Stimulated activated naive B cell treated with anti-CD40 and anti-IgM and Interleukin-4, amounts not matched to agents 10 μg/mL and 1 μg/mL and 100 μg/mL, for 72 hours (primary cell): ENCODE measurements at places on chromosomes 2 and 18.

DNA sequence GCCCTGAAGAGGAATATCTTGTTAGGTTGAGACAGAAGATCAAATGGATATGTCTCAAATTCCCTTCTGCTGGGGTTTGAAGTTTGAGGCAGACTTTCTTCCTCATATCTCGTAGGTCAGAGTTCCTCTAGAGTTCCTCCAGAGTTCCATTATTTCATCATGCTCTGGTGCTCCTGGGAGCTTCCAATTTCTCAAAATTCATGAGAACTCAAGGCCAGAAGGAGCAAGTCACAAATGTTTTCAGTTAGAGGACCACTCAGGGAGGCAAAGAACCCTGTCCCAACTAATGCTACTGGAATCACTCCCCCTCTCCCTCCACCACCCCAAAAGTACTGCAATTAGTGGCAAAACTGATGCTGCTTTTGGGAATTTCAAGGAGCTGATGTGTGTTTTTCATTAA, 115.7 kb upstream of the RBMS1 start:
- no peak for DNase-seq

- DNase-seq, result no peak
Observed at GRCh38 chr18:49856496-49856895, 43.2 kb upstream of the ACAA2 start.

DNA sequence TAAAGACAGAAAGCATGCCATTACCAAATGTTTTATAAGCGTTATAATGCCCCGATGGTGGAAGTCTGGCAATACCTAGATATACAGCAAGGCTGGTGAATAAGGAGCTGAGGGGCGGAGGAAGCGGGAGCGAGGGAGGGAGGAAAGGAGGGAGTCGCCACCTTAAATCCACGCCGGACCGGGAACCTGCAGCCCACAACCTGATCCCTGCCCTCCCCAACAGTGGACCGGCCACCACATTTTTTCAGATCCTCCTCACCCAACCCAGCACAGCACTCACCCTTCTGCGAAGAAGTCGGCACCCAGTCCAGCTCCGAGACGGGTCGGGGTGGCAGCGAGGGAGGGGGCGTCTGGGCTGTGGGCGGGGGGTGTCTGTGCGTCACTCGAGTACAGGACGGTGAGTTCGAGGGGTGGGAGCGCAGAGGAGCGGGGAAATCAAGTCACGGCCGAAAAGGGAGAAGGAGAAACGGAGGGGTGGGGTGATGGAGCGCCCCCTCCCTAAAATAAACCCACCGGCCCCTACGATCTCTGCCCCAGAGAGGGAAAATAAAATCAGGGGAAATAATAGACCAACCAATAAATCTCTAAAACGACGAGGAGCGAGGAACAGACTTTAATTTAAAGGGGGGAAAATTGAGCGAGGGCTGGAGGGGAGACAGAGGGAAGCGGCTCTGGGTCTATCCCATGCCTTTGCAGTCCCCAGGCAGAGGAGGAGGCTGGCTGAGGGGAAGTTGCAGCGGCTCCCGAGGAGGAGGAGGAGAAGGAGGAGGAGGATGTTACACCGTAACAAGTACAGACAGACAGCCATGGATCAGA, 96.5 kb upstream of the SERTAD2 start:
- DNase-seq, result no peak

DNA sequence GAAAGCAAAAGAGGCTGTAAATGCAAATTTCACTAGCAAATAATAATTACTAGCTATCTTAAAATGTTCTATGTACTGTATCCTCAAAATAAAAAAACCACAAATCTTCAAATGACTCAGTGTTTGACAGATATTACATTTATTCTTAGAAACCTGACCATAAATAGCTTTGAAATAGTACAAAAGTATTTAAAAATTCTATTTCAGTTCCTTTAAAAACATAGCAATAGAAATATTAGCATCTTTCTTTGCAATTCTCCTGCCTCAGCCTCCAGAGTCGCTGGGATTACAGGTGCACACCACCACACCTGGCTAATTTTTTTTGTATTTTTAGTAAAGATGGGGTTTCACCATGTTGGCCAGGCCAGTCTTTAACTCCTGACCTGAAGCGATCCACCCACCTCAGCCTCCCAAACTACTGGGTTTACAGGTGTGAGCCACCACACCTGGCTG, 50.6 kb downstream of the MSH6 start:
- DNase-seq, result no peak

DNA sequence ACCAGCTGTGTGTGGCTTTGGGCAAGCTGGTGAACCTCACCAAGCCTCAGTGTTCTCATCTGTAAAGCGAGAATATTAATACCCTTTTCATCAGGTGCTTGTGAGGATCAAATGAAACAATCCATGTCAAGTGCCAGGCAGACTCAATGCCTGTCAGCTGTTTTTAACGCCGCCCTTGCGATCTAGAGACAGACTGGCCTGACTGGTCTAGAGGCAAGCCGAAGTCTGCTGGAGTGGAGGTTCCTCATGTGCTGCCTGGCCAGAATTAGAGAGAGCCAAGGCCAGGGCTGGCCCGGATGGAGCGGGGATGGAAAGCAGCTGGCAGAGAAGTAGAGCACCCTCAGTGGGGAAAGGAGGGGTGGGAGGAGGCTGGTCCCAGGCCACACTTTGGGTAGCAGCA, 74.5 kb upstream of the B3GNT7 start:
- no peak for DNase-seq

GRCh38 chr2:64929333-64929732, 59.9 kb upstream of the SLC1A4 start:
- DNase-seq, result no peak

- no peak for DNase-seq
Observed at GRCh38 chr2:174863183-174863582, 98.9 kb upstream of the CHRNA1 start.

GRCh38 chr18:48355276-48356115, 53.7 kb downstream of the ZBTB7C start:
- no peak for DNase-seq

DNA sequence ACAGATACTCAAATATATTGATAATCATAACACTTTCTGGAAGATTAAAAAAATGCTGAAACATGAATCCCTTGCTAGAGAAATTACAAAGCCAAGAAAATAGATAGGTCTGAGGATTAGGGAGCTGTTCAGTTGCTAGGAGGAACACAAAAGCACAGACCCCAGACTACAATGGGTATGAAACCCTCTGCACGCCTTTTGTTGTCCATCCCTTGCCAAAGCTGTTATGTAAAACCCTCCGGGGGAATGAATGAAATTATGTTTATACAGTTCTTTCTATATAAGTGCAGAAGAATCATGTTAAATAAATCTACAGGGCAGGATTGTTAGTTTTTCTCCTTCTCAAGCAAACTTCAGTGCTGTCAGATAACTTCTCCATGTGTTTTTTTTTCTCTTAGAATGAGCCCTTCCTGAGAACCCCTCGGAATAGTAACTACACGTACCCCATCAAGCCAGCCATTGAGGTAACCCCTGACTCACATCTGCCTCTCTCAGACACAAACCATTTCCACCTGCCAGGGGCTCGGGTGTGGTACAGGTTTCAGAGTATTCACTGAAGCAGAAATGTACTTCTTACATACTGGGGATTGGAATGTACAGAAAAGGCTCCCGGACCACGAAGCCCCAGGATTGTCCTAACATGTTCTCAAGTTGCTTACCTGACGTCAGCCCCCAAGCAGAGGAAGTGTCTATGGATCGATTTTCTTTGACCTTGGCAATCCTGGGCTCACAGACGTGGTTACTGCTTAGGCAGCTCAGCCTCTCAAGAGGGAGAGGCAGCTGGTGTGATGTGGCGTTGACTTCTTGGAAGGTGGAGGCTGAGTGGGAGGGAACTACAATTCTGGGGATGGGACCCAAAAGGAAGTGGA, 118.0 kb downstream of the PLB1 start:
- no peak for DNase-seq

DNA sequence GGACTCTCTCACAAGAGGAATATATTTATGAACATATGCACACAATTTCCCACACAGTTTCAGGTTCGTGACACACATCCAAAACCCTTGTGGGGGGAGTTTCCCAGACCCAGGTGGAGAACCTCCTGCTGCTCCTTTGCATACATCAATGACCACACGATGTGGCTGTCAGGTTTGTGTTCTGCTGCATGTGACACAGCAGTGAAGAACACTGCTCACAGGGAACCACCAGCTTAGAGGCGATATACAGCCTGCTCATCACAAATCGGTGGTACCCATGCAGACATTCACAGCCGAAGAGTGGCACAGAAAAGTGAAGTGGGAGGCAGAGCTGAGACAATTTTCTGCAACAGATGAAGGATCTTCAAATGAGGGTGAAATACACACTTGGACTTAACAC, 175.6 kb upstream of the ZFP36L2 start:
- DNase-seq, result peak; percentile 36

DNA sequence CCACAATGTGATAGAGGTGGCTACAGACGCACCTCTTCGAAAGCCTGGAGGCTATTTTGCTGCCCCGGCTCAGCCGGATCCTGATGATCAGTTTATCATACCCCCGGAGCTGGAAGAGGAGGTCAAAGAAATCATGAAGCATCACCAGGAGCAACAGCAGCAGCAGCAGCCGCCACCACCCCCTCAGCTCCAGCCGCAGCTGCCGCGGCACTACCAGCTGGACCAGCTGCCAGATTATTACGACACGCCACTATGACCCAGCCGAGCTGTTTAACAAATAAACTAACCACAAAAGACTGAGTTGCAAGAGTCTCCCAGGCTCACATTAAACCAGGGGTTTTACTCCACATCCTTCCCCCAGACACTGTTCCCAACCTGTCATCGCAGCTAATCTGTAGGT, 263.8 kb downstream of the PHLPP1 start:
- no peak for DNase-seq

DNA sequence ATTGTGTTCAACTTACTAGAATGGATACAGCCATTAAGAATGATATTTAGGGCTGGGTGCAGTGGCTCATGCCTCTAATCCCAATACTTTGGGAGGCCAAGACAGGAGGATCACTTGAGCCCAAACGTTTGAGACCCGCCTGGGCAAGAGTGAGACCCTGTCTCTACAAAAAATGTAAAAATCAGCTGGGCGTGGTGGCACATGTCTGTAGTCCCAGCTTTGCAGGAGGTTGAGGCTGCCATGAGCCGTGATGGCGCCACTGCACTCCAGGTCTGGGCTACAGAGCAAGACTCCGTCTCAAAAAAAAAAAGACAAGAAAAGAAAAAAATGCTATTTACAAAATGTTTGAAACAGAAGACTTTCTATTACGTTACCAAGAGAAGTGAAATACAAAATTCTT, 30.0 kb downstream of the REEP1 start:
- DNase-seq, result no peak

DNA sequence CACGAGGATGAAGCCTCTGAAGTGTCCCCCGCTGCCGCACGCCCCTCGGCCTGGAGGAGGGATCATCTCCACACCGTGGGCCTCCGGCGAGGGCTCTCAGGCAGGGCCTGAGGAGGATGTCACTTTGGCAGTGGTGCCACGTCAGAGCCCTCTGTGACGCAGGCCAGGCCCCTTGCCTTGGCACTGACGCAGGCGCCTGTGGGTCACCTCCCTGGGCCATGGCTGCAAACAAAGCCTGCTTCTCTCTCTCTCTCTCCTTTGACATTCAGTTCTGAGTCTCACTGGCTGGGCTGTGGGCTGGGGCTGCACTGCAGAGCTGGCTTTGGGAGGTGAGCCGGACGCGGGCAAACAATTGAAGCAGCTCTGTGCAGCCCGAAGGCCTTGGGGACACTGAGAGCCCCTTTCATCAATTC, 273.7 kb downstream of the TWIST2 start:
- DNase-seq, result no peak

DNA sequence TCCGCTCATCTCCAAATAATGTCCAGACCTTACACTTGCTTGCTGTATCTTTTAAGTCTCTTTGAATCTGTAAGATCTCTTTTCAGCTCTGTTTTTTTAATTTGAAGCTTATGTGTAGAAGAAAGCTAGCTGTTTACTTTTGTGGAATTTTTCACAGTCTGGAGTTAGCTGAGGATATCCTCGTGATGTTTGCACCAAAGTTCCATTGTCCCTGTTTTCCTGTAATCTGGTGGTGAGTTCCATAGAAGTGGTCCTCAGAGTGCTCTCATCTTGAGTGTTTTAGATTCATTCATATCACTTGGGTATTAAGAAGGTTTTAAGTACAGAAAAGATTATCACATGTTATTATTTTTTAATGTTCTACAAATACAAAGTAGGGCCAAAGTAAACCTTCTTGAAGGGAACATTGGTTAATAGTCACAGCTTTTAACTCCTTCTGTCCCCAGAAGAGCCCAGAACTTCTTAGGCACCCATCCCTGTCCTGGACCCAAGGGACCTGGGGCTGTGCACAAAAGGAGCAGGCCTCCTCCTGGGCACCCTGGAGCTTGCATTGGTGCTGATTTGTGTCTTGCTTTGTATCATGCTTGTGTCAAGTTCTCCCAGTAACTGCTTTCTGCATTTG, 15.0 kb downstream of the MLPH start:
- DNase-seq, result no peak

DNA sequence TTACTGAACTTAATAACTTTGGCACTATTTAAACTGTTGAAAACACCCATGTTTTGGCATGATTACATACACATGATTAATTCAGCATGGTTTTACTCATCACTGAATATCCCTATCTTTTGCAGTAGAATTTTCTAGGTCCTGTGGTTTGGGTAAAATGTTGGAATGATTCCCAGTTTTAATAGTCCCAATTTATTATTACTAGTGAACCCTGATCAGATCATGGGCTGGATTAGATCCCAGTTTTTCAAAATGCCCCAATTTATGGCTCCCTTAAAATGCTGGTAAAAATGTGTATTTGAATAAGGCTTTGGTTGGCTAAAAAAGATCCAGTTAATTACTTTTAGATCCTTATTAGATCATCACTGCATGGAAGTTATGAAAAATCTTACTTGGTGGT, 273.6 kb upstream of the NRP2 start:
- no peak for DNase-seq

DNA sequence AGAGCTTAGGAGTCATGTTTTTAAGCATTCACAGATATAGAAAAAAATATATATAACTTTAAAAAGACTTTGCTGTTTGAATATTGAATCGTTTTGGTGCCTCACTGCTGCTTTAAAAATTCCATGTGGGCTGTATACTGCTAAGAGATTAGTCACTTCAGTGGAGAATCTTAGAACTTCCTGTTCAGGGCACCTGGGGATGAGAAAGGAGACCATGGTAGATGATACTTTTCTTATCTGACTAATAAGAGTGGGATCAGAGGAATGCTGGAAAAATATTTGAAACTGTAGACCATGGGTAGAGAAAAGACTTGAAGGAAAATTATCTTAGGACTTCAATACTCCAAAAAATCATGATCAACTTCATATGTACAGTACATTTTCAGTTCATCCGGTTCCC, 442.2 kb upstream of the SETBP1 start:
- no peak for DNase-seq

GRCh38 chr2:5190023-5190422, 502.2 kb upstream of the SOX11 start:
- DNase-seq, result no peak

- DNase-seq, result peak; percentile 43
Observed at GRCh38 chr18:35588995-35589394, 7.5 kb downstream of the GALNT1 start.

DNA sequence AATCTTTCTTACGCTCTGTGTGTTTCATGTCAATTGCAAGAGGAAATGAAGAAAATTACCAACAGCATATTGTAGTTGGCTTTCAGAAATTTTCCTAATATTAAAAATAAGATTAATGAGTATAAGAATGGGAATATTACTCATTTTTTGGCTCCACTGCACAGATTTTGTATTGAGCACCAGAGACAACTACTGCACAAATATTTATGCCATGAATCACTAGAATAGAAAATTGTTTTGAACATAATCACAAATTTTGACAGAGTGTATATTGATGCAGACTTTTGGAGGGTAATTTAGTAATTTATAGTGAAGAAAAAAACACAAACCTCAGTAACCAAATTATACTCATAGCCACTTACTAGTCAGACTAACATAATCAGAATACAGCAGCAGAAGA, 118.3 kb downstream of the DOK6 start:
- DNase-seq, result no peak
